ENCODE measurements at places on chromosomes 16 and 17.

- no peak for DNase-seq
These were observed 42.1 kb downstream of the CHCT1 start for GRCh38 chr17:60464343-60464742.

- DNase-seq: no peak
These were observed 22.9 kb downstream of the RPGRIP1L start for GRCh38 chr16:53680756-53681155.

GRCh38 chr17:50560931-50561745, 623 bp downstream of the CACNA1G start:
- DNase-seq: no peak

DNA sequence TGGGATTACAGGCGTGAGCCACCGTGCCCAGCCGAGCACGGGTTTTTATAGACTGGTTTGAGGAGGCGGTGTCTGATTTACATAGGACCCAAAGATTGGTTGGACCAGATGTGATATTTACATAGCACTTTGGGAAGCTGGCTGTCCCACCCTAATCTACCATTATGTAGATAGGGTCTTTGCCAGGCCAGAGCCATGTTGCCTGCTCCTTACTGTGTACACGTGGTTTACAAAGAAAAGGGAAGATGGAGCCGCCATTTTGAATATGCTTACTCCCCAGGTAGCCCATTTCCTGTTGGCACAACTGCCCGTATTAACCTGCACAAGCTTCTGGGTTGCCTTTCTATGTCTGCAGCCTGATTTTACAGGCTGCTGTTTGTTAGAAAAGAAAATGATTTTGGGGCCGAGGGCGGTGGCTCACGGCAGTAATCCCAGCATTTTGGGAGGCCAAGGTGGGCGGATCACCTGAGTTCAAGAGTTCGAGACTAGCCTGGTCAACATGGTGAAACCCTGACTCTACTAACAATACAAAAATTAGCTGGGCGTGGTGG, 89.9 kb upstream of the EEF2KMT start:
- no peak for DNase-seq

- no peak for DNase-seq
These were observed 29.0 kb downstream of the SMYD4 start for GRCh38 chr17:1800712-1801111.

DNA sequence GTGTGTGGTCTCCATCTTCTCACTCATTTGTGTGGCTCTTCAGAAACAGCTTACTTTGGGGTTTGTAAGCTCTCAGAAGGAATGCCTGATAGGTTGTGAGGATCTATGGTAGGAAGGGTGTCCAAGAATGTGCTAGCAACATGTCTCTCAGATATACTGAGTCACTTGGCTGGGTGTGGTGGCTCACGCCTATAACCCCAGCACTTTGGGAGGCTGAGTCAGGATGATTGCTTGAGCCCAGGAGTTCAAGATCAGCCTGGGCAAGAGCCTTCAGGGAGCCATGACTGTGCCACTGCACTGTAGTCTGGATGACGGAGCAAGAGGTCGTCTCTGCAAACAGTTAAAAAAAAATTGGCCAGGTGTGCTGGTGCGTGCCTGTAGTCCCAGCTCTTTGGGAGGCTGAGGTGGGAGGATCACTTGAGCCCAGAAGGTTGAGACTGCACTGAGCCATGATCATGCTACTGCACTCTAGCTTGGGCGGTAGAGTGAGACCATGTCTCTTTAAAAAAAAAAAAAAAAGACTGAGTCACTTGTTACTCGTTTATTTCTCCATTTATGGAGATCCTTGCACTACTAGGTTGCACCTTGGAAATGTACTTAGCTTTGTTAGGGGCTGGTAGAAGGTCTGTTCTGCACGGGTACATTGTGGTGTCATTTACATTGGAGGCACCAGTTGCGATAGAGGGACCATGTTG, 232.0 kb downstream of the SNX29 start:
- no peak for DNase-seq

- DNase-seq: no peak
These were observed 6.5 kb upstream of the KRTAP3-1 start for GRCh38 chr17:41015454-41015853.

- no peak for DNase-seq
These were observed 304.7 kb downstream of the XYLT1 start for GRCh38 chr16:17166095-17166494.

- DNase-seq: peak; percentile 22
These were observed 1.5 kb downstream of the HAPSTR1 start for GRCh38 chr16:9092978-9093344.

Measured in activated CD4-positive, alpha-beta T cell treated with anti-CD3 and anti-CD28 coated beads, Interleukin-2, amount 50 U/mL, for 1 hour (primary cell).